ENCODE measurements at places on chromosomes 13 and 19.

DNA sequence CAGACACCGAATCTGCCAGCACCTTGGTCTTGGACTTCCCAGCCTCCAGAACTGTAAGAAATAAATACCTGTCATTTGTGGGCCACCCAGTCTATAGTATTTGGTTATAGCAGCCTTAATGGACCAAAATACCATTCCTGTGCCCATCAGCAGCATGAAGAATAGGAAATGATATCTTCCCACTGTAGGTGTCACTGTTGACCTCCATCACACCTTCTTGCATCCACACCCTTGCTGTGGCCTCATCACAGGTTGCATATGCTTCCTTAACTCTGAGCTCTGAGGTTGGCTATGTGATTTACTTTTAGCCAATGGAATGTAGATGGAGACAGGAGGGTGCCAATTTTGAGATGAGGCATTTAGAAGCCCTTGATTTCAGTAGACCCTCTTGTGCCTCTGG, 242.0 kb upstream of the TSHZ3 start:
- no peak for DNase-seq

DNA sequence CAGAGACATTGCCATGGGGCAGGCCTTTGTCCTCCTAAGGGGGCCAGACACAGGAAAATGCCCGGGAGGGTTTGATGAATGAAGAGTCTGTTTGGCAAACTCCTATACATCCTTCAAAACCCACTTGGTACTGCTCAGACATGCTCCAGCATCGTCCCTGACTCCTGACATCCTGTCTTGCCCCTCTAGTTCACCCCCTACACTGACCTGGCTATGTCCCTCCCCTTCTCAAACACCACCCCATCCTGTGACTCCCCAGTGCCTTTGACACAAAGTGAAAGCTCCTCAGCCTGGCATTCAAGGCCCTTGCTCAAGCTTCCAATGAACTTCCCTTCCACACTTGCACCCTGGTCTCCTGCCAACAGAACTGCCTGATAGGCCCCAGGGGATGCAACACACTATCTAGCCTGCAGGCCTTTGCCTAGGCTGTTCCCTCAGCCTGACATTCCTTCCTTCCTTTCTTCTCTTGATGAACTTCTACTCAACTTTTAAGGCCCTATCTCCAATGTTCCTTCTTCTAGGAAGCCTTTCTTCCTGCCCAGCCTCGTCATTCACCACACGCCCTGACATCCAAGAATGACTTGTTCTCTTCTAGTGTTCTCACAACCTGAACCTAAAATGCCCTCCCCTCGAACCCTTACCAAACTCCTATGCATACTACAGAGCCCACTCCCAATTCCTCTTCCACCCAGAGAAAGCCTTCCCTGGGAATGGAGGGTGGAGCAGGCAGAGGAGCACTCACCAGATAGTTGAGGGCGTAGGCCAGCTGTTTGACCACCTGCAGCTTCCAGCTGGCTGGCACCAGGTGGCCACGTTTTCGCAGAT, 12.4 kb downstream of the JAK3 start:
- no peak for DNase-seq

DNA sequence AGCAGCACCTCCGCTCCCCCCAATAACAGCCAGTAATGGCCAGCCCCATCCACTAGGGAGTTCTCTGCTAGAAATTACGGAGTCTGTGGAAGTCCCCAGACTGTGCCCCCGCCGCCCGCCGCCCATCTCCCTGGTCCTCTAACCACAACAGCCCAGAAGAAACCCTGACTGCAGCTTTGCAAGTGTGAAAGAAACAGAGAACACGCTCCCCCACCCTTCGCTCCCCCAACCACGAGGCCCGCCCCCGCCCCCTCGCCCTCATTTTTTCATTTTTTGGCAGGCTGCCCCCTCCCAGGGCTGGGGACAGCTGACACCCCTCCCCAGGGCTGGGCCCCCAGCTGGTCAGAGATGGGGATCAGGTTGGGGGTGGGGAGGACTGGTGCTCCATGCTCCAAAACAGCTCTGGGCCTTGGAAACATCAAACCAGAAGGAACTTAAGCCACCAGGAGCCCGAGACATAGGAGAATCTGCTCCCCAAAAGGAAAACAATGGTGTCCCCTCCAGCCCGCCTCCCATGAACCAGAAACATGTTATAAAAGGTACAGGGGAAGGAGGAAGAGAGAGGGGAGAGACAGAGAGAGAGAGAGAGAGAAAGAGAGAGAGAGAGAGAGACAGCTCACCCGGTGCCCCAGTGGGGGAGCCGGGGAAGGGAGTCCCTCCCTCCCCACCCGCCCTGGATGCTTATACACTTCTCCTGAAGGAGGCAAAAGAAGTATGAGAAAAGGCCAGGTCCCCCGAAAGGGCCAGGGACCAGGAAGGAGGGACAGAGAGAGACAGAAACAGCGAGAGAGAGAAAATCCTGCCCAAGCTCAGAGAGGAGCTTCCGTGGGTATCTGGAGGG, 29.8 kb upstream of the ASF1B start:
- DNase-seq: no peak

GRCh38 chr13:42211704-42212464, 60.1 kb upstream of the AKAP11 start:
- no peak for DNase-seq

- DNase-seq: no peak
Measured at GRCh38 chr19:7986321-7987113, 18.9 kb downstream of the ELAVL1 start.

Data from stimulated activated CD8-positive, alpha-beta memory T cell treated with anti-CD3 and anti-CD28 coated beads, Interleukin-15, amount 100 ng/mL, for 48 hours (primary cell).